ENCODE measurements at places on chromosomes 6 and 20. TPM values are rescaled to one million over a fixed set of nuclear protein-coding genes. Genes with fewer than 3 reads are reported as not detected.

The SLC12A5 gene
- total RNA-seq: not detected

The IBTK gene
- total RNA-seq: 35.6 TPM

The ZFAND3 gene
- total RNA-seq: 69.3 TPM

The CLIC5 gene
- total RNA-seq: 9.4 TPM

The PRRT1 gene
- 3.6 TPM for total RNA-seq

The FERMT1 gene
- 1.4 TPM for total RNA-seq

The OR12D3 gene
- total RNA-seq: not detected

Measured in posterior vena cava (tissue), 2 donors.